GM13977 (cell line): ENCODE measurements at places on chromosomes 7 and 10.

GRCh38 chr7:149724661-149725425 lies 48.5 kb downstream of the ZNF467 start:
- DNase-seq, result no peak

- no peak for DNase-seq
Measured at GRCh38 chr7:13988065-13988464, 1.4 kb downstream of the ETV1 start.

DNA sequence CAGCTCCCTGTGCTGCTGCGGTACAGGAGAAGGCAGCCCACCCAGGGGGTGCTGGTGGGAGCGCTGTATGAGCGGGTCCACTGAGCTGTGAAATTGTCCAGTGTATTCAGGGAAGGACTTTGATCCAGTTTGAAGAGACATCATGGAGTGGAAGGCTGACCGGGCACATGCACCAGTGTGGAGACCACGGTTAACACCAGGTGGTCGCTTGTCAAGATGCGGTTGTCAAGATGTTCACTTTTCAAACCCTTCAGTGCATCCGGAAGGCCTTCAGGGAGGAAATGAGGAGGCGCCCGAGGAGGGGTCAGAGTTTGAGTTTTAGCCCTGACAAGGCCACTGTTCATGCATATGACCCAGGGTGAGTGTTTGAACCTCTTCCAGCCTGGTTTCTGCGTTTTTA lies 6.1 kb downstream of the DOCK1 start:
- no peak for DNase-seq

DNA sequence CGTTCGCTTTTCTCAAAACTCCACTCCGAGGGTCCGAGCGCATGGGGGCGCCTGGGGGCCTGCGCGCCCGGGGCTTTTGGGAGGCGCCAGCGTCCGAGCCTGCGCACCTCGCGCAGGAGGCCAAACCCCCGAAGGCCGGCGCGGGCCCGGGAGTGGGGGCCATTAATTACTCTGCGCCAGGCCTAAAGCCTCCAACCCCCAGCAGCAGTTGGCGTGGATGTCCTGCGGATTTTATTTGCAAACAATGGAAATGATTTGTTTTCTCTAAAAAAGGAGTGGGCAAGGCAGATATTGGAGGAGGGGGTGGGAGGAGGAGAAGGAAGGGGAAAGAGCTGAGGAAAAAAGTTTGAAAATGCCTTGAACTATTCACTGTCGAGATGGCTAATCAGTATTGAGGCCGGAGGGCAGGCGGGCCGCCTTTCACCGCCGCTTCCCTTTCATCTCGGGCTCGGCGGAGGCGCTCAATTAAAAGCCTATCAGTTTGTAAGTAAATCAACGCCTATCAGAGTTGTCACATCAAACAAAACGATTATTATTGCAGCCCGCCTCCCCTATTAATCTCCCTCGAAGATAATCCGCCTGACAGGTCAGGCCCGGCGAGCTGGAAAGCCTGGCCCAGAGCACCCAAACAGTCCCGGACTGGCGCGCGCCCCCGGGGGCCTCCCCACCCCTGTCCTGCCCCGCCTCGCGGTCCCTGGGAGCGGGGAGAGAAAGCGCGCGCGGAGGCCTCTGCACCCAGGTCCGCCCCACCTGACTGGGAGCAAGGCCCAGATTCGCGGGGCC lies 3.4 kb upstream of the ZNF503 start:
- DNase-seq, result no peak

DNA sequence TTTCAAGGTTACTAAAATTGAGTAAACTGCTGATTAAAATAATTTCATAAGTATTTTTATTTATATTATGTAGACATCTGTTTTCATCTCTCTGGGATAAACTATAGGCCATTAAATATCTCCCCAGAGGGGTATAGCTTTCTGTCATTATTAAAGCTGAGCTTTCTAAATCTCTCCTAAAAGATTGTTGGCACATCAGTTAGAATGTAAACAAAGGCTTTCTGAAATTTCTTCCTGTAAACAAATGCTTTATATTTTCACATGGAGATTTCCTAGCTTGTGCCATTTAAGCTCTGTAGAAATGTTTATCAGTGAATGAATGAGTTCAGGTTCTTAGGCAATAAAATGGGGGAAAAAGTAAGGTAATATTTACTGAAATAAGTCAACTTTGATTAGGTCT lies 35.7 kb downstream of the PPP1R9A start:
- no peak for DNase-seq

GRCh38 chr10:100356067-100357017 lies 9.3 kb downstream of the SCD start:
- DNase-seq, result no peak

- no peak for DNase-seq
Measured at GRCh38 chr10:11757454-11757820, 15.3 kb downstream of the ECHDC3 start.

GRCh38 chr7:88042157-88042556 lies 108.1 kb downstream of the ADAM22 start:
- no peak for DNase-seq

GRCh38 chr7:17677408-17677807 lies 262.9 kb downstream of the SNX13 start:
- no peak for DNase-seq

GRCh38 chr7:139047970-139048369 lies 12.1 kb upstream of the ZC3HAV1L start:
- no peak for DNase-seq

- DNase-seq, result peak; percentile 34
Measured at GRCh38 chr7:44306606-44307005, 18.8 kb downstream of the CAMK2B start.

DNA sequence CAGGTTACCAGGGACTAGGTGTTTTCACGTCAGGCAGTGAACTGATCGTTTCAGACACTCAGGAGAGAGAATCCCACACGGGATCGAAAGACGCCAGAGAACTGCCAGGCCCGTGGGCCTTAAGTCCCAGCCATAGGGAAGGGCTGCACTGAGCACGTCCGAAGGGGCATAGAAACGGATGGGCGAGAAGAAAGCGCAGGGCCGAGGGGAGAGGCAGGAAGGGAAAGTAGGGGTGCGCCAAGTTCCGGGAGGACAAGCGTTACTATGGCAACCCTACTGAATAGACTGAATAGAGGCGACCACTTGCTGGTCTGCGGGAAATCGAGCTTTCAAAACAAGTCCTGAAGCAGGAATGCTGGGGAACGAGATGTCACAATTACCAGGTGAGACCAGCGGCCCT lies 421.3 kb upstream of the NUPR2 start:
- no peak for DNase-seq

GRCh38 chr7:27165089-27165995 lies at the start of gene HOXA9:
Gene HOXA9 (minus strand): TSS chr7:27165537. CDS start chr7:27165457, 80 bp downstream.
- DNase-seq, result no peak

- DNase-seq, result no peak
Measured at GRCh38 chr7:30083334-30083733, 51.5 kb upstream of the MTURN start.

- no peak for DNase-seq
Measured at GRCh38 chr7:84247591-84247990, 53.0 kb upstream of the SEMA3A start.

- DNase-seq, result no peak
Measured at GRCh38 chr10:124217906-124218804, 124.8 kb upstream of the CHST15 start.

DNA sequence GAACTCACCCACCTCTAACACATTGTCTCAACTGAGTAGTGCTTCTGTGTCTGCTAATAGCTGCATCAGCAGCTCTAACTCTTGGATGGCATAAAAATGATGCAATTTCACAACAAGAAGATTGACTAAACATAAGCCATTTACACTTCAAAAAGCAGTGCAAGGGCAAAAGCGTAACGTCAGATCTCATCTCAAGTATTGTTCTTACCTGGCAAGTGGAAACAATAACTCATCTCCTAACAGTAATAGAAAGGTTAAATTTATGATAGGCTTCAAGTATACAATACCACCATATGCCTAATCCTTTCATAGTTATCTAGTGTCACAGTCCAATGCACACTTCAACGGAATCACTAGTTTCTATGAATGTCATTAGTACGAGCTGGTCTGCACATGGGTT lies 14.8 kb downstream of the TPK1 start:
- DNase-seq, result peak; percentile 19

- DNase-seq, result no peak
Measured at GRCh38 chr10:132163826-132164515, 22.8 kb upstream of the DPYSL4 start.

DNA sequence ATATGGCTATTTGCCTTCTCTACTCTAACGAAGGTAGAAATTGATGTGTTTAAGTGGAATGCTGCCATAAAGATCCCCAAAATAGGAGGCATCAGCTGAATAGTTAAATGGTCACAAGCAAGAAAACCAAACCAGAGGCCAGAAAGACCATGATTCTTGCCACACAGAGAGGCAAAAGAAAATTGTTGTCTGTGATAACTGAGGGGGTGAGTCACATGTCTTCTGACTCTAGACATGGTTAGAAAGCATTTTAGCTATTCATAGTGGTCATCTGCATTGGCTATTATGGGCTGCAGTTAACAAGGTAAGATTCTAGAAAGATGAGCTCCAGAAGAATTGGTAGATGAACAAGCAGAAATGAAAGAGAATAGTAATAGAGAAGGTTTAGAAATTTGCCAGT lies 361.4 kb upstream of the NPSR1 start:
- DNase-seq, result no peak

DNA sequence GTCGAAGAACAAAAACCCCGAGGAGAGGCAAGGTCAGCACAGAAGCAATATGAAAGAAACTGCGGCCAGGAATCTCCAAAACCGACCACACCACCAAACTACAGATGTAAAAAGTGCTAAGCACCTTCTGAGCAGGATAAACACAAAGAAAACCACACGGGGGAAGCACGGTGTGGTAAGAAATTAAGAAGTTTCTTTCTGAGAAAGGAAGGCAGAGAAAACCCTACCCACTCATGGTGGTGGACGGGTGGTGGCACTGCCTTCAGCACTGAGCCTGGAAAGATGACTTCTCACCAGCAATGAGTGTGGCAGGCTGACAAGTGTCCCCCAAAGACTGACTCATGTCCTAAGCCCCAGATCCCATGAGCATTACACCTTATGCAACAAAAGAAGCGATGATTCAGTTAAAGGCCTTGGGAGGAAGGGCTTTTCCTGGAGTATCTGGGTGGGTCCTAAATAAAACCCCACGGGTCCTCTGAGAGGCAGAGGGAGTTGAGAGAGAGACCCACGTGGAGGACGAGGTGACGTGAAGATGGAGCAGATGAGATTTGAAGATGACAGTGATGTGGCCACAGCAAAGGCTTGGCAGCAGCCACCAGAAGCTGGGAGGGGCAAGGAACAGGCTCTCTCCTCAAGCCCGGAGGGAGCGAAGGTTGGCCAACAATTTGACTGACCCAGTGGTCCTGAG lies 124.9 kb downstream of the DLG5 start:
- DNase-seq, result peak; percentile 55

- DNase-seq, result no peak
Measured at GRCh38 chr7:146948703-146949102, 832.1 kb downstream of the CNTNAP2 start.

DNA sequence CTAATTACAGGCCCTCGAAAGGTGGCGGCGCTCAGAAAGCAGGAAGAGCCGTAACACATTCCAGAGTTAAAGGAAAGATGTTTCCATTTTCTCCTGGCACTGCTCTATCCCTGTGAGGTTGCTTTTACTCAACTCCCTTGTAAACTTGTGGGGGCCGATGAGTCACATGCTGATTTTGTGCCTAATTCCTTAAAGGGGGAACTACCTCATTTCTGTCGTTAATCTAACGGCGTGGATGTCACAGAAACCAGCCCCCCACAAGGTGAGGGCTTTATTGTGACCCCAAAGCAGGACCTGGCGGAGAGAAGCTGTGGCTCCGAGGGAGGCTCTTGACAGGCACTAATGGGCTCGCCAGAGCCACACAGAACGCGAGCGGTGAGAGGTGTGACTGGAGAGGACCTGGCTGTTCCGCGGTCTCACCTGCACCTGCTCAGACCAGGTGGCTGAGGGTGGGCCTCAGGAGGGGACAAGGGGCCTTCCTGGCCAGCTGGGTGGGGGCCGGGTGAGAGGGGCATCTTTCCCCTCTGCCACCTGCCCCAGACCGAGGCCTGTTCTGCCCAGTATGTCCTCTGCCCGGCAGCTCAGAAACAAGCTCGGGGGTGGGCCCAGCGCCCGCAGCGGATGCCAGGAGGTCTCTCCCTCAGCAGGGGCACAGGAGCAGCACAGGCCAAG lies 50.9 kb downstream of the CALML3 start:
- DNase-seq, result no peak

DNA sequence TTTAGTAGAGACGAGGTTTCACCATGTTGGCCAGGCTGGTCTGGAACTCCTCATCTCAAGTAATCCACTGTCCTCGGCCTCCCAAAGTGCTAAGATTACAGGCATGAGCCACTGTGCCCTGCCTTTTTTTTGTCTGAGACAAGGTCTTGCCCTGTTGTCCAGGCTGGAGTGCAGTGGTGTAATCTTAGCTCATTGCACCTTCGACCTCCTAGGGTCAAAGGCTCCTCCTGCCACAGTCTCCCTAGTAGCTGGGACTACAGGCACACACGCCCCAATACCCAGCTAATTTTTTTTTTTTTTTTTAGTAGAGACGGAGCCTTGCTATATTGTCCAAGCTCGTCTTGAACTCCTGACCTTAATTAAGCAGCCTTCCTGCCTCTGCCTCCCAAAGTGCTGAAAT lies 26.8 kb upstream of the SUPV3L1 start:
- no peak for DNase-seq

GRCh38 chr7:27241189-27242056 lies 1.2 kb upstream of the EVX1 start:
- DNase-seq, result no peak

- no peak for DNase-seq
Measured at GRCh38 chr10:10772411-10772810, 245.3 kb upstream of the CELF2 start.

DNA sequence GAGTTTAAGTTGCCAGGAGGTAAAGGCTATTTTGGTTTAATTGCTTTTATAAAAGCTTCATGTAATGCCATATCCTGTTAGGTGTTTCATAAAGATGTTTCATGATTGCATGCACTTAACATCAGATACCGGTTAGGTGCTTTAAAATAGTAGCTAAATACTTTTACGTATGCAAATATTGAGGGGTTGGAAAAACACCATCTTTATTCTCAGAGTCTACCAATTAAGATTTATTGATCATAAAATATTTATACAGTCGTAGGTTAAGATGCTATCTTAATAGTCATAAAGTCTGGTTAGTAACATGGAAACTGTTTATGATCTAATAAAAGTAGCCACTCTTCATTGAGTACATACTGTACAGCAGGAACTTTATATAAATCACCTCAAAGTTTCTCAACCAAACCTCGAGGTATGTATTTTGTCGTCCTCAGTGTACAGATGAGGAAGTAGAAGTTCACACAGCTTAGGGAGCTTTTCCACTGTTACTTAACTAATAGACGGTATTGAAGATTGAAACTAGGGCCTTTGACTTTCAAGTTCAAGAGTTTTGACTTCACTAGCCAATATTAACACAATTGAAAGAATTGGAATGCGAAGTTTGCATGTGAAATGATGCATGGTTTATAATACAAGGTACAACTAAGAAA lies 897.1 kb downstream of the GATA3 start:
- no peak for DNase-seq

GRCh38 chr10:43605850-43606322 lies 352 bp upstream of the ZNF485 start:
- DNase-seq, result no peak

DNA sequence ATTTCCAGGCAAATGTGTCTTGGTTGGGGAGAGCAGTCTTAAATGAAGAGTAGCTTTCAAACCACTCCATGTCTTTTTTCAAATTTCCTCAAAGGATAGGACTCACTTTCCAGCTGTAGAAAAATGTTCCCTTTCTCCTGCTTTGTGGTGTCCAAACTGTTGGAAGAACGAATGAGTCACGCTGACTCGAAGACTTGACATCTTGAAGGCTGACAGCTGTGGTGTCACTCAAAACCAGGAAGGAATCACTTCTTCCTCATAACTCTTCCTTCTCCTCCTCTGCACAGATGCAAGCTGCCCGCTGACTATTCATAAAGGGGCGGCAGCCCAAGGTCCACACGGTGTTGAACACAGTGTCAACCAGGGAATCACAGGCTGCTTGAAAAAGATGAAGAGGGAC lies 19.2 kb downstream of the PLA2G12B start:
- no peak for DNase-seq
